ENCODE measurements at places on chromosomes 6 and 20.

DNA sequence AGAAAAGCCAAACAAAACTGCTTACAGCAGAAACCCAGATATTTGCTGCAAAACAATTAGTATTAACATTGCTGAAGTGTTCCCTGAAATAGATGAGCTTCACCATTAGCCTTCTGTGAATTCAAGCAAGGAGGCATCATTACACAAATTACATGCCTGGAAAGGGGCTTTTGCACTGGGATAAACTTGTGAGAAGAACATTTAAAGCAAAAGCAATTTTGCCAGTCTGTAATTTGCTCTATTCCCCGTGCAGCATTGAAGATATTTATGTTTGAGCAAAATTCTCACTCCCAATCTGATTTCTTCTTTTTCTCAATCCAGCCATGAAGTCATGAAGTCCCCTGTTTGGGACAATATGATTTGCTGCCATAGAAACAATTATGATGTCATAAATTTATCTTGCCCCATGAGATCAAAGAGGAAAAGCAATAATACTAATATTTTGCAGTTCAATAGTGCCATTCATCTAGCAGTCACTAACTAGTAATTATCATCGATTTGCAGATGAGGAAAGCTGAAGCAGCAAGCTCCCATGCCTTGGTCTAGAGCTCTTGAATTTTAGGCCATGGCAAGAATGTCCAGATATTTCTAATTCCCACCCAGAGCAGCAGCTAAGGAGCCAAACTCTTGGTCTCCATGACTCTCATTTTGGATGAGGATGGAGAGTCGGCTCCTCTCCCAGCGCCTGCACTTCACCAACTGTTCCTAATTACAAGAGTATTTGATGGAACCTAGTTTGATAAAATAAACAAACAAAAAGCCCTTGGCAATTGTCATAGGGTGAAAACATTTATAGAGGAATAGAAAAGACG, 49.5 kb upstream of the CCN6 start:
- no peak for DNase-seq

DNA sequence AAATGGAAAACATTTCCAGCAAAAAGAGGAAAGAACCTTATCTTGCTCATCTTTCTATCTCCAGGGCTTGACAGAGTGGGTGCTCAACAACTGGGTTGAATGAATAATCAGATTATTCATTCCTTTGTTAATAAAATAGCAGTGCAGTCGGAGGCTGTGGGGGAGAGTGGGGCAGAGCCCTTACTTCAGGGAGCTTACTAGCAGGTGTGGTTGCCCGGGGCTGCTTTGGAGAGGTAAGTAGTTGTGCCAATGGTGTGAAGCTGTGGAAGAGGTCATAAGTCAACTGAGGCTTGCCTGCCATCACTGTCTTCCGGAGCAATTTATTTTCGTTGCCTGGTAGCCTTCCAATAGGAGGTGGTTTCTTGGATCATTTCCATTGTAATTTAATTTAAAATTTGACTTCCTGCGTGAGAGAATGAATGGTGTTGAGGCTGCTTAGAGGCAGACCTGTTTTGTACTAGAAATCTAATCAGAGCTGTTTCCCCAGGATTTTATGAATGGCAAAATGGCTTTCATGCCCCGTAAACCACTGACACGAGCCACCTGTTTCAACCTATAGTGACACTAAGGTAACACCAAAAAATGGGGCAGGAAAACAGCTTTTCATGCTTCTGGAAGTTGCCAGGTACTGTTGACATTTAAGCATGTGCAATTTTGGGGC, 51.4 kb downstream of the ZDHHC14 start:
- DNase-seq = no peak

DNA sequence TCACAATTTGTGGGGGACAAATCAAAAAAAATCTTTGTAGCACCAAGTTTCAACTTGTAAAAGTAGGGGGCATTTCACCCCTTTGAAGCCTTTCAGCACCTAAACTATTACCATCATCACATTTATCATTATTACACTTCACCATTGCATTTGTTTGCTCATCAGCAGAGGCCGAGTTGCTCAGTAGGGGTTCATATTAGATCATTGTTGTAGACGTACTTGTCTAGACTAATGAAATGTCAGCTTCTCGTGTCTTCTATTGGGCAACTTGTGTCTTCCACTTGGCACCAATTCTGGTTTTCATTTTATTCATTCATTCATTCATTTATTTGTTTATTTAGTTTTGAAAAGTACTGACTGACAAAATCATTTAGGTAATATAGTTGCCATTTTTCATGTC, 338.3 kb upstream of the KCNQ5 start:
- no peak for DNase-seq

- DNase-seq = no peak
Observed at GRCh38 chr6:92979281-92979680, 440.1 kb downstream of the EPHA7 start.

DNA sequence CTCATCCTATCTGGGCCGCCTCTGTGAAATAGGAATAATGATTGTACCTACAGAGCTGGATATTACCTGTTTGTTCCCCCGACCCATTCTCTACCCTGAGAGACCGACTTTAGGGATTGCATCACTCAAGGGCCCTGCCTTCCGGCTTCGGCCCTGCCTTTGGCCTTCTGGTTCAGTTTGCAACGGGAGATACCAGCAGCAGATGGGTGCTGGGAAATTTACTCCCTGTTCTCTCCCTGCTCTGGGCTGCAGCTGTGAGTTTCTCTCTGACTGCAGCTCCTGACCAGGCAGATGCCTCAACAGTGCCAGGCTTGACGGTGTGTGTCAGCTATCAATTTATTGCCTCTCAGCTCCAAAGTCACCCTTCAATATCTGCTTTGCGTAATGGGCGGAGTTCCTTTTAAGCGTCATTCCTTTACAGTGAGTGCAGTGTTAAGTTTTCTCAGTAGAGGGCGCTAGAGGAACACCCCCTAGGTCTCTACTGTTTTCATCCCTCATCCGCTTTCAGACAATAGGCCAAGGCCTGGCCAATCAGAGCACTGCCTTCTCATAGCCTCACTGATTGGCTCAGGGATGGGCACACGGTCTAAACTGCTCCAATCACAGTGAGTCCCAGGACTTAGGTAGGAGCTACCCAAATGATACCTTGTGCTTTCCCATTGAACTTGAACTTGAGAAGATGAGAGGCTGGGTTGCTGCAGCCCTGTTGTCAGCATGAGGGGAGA, 30.0 kb downstream of the KCNG1 start:
- peak; percentile 50 for DNase-seq

DNA sequence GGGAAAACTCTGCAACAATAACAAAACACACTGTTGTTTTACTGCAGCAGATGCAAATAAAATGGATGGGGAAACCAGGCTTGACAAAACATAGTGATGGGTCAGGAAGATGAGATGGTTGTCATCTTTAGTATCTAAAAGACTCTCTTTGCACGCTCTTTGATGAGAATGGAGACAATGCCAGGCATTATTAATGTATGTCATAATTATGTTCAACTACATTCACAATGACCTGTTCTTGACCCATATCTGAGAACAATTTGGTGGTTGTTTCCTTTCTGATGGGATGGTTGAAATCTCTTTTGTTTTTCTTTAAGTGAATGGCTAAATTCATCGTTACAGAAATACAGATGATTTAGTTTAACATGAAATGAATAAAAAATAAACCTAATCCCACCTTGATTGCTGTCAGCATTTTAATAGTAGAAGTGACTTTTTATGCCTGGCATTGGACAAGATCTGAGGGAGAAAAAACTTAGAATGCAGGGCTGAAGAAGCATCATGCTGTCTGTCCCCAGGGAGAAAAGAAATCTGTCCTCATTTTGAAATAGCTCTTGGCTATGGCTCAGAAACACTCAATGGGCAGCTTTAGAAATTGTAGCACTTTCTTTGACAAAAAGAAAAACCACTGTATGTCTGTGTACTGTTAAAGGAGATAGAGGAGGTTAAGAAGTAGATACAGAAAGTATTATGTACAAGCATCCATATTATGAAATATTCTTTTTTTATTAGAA, 12.4 kb upstream of the GRIK2 start:
- no peak for DNase-seq

DNA sequence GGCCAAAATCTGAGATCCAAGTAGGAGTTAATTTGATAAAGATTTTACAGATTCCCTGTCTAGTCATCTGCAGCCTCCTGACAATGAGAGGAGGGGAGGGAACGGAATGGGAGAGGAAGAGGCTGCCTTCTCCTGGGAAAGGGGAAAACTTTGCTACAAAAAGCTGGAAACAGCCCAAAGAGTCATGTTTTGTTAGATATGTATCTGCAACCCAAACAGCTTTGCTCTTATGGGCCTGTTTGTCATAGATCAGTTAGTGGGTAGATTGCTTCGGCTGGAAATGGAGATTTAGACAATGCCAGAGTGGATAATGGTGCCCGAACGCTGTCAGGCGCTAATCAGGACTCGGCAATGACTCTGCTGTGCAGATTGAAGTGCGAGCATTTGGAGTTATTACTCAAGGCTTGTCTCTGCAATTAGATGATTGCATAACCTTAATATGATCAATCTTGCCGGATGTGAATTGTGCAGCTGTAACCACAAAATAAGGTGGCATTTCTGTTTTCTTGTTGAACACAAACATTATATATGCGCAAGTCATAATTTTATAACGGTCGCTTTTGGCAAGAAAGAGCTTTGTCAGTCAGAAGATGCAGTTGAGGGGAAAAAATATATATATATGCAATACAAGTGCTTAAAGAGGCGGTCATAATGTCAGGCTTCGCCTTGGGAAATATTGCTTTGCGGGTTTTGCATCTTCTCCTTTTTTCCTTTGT, 92.4 kb upstream of the MAFB start:
- DNase-seq = no peak

DNA sequence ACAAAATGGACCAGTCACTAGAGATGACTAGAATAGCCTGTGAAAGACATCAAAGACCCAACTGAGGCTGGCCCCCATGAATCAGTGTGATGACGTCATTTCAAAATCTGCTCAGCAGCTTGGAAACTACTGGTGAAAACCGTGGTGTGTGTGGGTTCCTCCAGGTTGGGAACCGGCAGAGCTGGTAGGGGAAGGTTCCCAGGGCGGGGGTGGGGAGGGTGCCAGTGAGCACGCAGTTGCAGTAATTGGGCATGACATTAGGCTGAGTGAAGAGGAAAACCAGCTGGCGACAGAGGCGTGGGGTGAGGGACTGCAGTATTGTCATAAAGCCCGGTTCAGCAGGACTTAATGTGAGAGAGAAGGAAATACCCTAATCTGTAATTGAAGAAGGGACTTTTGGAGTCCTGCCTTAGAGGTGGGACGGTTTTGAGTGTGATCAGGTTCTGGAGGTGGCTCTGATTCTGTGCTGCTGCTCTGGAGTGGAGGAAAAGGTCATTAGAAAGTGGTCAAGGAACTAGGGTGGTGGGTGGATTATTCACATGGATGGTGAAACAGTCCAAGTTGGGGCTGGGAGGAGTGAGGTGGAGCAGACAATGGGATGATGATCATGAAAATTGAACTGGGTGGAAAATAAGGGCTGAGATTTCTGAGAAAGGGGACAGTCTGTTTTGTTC, 52.0 kb upstream of the MTHFD1L start:
- no peak for DNase-seq

DNA sequence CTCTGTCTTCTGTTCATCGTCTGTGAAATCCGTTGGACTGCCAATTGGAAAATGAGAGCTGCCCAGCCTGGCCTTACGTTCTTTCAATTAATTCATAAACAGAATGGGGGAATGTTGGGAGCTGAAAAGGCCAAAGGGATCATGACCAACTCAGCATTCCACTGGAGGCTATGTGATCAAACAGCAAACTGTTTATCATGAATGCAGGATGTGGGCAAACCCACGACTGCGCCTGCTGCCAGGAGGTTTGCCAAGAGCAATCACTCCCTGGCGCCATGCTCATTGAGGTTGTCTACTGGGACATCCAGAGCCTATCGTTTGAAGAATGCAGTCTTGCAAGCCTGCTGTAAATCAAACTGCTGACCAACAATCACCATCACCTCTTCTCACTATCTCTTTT, 9.3 kb upstream of the FKBP1A start:
- DNase-seq = no peak

DNA sequence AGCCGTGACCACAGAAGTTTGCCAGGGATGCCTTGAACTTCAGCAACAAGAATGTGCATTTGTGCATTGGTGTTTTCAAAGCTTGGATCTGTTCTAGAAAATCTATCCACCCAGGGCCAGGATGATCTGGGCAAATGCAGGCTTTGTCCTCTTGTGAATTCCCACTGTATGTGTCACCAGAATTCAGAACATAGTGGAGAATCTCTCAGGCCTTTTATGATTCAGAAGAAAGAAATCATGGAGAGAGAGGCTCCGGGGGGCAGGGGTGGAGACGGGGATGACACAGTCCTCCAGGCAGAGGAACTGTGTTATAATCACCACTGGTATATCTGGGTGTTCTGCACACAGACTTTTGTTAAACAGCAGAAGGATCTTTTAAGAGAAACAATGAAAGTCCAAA, 304.1 kb downstream of the CDH4 start:
- DNase-seq = no peak

All from CD4-positive, alpha-beta T cell treated with Interleukin-10 for 1 hour (primary cell).